ENCODE measurements at places on chromosomes 12 and 14.
A peak's percentile ranks its signal among the peaks of the same experiment; 100 is the strongest.

DNA sequence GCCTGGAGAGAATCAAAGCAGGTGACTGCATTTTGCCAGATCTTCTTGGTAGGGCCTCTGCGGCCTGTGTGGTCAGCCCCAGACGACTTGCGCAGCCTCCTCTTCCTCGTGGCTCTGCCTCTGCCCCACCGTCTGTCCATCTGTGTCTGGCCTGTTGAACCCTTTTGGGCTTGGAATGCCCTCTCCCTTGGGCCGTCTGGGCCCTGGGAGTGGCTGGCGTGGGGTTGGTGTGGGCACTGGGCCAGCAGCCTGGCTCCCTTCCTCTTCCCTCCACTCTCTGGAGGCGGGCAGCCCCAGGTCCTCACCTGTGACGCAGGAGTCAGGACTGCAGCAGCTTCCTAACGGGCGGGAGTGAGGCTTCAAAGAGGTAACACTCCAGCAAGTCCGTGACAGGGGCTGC lies 9.7 kb upstream of the CCDC197 start:
- no peak for DNase-seq

DNA sequence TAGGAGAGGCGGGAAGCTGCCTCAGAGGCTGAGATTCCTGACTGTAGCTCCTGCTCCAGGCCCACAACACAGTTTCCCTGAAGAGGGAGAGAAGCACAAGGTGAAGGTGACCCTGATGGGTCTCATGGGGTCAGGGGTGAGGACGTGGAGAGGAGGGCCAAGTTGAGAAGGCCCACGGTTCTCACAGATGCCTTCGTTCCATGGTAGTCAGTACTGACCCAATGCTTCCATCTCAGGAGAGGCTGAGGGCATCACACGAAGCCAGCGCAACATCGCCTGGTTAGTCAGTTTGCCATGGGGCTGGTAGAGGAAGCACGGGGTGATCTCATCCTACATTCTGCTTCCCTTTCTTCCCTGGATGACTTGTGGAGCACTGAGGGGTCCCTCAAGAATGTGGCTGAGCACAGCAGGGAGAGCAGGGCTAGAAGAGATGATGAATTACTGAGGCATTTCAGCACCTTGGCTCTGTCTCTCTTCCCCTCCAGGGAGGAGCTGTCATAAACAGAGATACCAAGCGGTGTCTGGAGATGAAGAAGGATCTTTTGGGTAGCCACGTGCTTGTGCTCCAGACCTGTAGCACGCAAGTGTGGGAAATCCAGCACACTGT lies 51.9 kb downstream of the GALNT8 start:
- DNase-seq: peak; percentile 35

DNA sequence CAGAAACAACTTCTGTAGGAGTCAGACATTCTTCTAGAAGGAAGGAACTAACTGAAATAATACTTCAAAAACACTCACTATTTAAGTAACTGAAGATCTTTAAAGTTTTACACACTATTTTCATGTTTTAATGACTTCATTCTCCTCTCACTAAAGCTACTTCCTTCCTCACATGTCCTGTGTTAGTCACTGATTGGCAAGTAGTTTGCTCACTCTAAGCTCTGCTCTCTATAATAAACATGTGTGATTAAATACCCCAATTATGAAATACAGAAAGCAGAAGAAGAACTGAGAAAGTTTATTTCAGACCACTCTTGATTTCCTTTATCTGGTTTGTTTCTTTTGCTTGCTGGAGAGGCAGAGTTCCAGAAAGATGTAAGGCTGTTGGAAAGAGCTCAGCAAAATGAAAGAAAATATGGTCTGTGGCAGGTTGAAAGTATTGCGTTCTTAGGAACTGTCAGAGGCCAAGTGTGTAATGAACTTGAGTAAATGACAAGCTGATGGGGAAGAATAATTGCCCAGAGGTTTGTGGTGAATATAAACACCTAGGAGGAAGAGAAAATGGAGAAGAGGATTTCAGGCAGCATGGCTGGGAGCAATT lies 522.0 kb upstream of the SEL1L start:
- DNase-seq: no peak

GRCh38 chr12:119372540-119372939 lies 38.0 kb downstream of the CCDC60 start:
- no peak for DNase-seq

DNA sequence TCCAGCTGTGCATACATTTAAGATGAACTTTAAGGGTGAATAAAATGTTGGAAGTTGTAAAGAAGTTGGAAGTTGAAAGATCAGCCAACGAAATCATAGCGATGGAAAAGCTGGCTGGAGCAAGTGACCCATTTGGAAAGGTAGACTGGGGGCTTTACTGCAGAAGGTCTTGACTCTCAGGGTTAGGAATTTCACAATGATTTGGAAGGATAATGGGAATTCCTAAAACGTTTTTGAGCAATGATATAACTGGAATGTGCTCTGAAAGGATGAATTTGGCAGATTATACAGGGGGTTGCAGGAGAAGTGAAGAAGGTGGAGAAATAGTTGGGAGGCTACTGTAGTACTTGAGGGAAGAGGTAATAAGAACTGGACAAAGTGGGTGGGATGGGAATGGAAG lies 27.4 kb downstream of the EMP1 start:
- DNase-seq: no peak

- no peak for DNase-seq
These were observed 107.3 kb downstream of the CACNA1C start for GRCh38 chr12:2160043-2160442.

GRCh38 chr12:50728841-50729240 lies 35.1 kb upstream of the ATF1 start:
- DNase-seq: no peak

DNA sequence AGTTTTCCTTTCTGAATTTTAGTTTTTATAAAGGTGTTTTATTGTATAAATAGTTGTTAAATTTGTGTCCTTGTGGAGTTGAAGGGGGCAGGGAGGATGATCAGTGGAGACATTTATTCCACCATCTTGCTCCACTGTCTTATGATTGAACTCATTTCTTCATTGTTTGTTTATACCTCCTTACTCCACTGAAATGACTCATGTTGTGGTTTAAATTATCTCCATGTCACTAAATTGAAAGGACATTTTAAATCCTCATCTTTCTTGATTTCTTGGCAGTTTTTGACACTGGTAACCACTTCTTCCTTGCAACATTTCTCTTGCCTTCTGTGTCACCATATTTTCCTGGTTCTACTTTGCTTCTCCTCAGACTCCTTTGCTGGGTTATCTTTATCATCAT lies 23.6 kb upstream of the FERMT2 start:
- DNase-seq: no peak

DNA sequence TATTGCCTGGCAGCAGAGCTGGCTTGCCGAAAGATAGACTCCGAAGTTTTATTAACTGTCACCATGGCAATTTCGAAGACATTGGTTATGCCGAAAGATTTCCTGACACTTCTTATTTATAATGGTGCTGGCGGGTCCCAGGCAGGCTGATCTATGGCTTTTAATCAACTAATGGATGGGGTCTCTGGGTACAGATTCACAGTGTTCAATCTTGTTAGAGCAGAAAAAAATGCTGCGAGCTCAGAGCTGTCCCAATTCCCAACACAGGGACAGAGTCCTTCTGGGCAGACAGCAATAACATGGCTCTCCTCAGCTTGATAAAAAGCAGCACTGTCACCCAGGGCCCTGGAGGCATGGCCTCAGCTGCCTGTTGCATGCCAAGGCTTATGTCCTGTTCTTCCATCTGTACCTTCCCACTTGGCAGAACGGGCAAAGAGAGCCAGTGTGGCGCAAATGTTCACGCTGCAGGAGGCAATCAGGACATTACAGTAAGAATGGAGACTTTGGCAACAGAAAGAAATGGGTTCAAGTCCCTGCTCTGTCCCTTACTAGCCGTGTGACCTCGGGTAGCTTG lies 228.2 kb upstream of the PWP1 start:
- no peak for DNase-seq

Data from RCC 7860 (cell line).